Lung (tissue), 17 donors: ENCODE measurements at places on chromosomes 2 and 18. TPM values are rescaled to one million over a fixed set of nuclear protein-coding genes. Genes with fewer than 3 reads are reported as not detected.

GRCh38 chr18:54223568-54224241, 764 bp downstream of the MBD2 start:
- peaks cover 15% of the 10 kb centered on the region for H3K4me1 ChIP-seq
- no peaks in the 10 kb centered on the region for H3K27me3 ChIP-seq
- H3K4me3 ChIP-seq = peak overlapping the region; percentile 85
- H3K27ac ChIP-seq = peak overlapping the region; percentile 95

- H3K27ac ChIP-seq = no peak overlapping the region
- H3K4me3 ChIP-seq = no peak overlapping the region
- no peaks in the 10 kb centered on the region for H3K4me1 ChIP-seq
- peak; percentile 42 for DNase-seq
- H3K36me3 ChIP-seq = no peaks in the 10 kb centered on the region
- peaks cover 38% of the 10 kb centered on the region for H3K27me3 ChIP-seq
Observed at GRCh38 chr2:16014041-16014787, 73.9 kb downstream of the MYCN start.

DNA sequence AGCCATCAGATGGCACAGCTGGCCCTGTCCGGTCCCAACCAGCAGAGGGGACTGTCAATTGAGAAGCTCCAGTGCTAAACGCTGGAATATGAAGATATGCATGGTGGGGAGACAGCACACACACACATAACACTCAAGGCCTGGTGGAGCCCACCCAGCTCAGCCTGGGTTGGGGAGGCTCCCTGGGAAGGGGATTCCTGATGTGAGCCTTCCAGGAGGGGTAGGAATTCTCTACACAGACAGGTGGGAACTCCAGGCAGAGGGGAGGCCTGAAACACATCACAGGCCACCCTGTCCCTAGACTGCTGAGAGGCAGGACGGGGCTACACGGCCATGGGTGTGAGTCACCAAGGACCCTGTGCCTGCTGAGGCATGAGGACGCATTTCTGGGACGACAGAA, 49.4 kb upstream of the SH3RF3 start:
- no peaks in the 10 kb centered on the region for H3K4me1 ChIP-seq
- no peaks in the 10 kb centered on the region for H3K36me3 ChIP-seq
- H3K4me3 ChIP-seq = no peak overlapping the region

DNA sequence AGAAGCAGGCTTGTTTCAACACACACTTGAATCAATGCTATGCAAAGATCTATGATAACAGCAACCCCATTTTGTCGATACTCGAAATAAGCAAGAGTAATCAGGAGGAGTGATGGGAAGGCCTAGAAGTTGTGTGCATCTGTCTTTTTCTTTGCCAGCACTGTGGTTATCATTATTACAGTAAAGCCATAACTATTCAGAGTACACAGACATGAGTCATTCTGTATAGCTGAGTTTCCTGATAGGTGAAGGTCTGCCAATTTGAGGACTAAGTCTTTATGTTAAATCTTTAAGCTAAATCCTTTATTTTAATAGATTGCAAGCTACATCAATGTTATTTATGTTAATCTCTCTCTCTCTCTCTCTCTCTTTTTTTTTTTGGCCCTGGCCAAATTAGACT, 1344.4 kb upstream of the CELF4 start:
- no peak overlapping the region for H3K27ac ChIP-seq
- H3K27me3 ChIP-seq = no peaks in the 10 kb centered on the region
- H3K4me1 ChIP-seq = no peaks in the 10 kb centered on the region
- DNase-seq = no peak
- no peaks in the 10 kb centered on the region for H3K36me3 ChIP-seq
- H3K4me3 ChIP-seq = no peak overlapping the region

The MYL12B gene
- 249 TPM for total RNA-seq

The DTYMK gene
- 17.4 TPM for total RNA-seq

GRCh38 chr2:165436559-165436958, 32.9 kb upstream of the CSRNP3 start:
- DNase-seq = no peak
- H3K36me3 ChIP-seq = no peaks in the 10 kb centered on the region
- no peak overlapping the region for H3K27ac ChIP-seq
- no peaks in the 10 kb centered on the region for H3K27me3 ChIP-seq
- no peaks in the 10 kb centered on the region for H3K4me1 ChIP-seq
- no peak overlapping the region for H3K4me3 ChIP-seq

- H3K27me3 ChIP-seq = no peaks in the 10 kb centered on the region
- no peak for DNase-seq
- H3K4me1 ChIP-seq = no peaks in the 10 kb centered on the region
- peaks cover 14% of the 10 kb centered on the region for H3K36me3 ChIP-seq
- H3K27ac ChIP-seq = no peak overlapping the region
Observed at GRCh38 chr2:199932312-199932855, 21.3 kb downstream of the C2orf69 start.

GRCh38 chr2:104703669-104704068, 150.2 kb upstream of the POU3F3 start:
- H3K27ac ChIP-seq = no peak overlapping the region
- H3K36me3 ChIP-seq = no peaks in the 10 kb centered on the region
- H3K27me3 ChIP-seq = no peaks in the 10 kb centered on the region
- no peaks in the 10 kb centered on the region for H3K4me1 ChIP-seq

The MERTK gene
- total RNA-seq = 20.2 TPM

The TRIM43 gene
- not detected for total RNA-seq

DNA sequence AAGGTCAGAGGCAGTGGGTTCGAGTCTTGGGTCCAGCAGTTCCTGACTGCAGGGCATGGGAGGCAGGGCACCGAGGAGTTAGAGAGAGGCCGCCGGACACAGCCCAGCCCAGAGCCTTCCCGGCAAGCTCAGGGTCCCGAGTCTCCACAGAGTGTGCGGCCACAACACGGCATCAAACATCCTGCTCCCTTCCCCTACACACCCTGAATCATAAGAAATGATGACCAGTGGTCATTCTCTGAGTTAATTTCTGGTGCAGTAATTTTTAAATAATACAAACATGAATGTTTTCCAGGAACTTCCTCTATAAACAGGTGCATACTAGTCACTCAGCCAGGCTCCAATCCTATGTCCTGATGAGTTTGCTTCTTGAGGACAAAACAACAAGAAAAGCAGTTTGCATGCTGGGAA, 118.0 kb downstream of the PXDN start:
- H3K36me3 ChIP-seq = peaks cover 14% of the 10 kb centered on the region
- no peak overlapping the region for H3K27ac ChIP-seq
- no peak for DNase-seq
- no peaks in the 10 kb centered on the region for H3K27me3 ChIP-seq
- no peak overlapping the region for H3K4me3 ChIP-seq

GRCh38 chr2:168740360-168740759, 62.1 kb upstream of the NOSTRIN start:
- H3K27ac ChIP-seq = no peak overlapping the region
- no peaks in the 10 kb centered on the region for H3K4me1 ChIP-seq
- no peaks in the 10 kb centered on the region for H3K27me3 ChIP-seq
- no peaks in the 10 kb centered on the region for H3K36me3 ChIP-seq
- no peak for DNase-seq

- no peak overlapping the region for H3K4me3 ChIP-seq
- H3K27me3 ChIP-seq = no peaks in the 10 kb centered on the region
- H3K27ac ChIP-seq = no peak overlapping the region
- DNase-seq = peak; percentile 31
Observed at GRCh38 chr2:72415241-72415661, 267.6 kb upstream of the CYP26B1 start.

The RTKN gene
- total RNA-seq = 37.5 TPM

The MAP3K19 gene
- total RNA-seq = 21.1 TPM

- H3K27ac ChIP-seq = no peak overlapping the region
- no peaks in the 10 kb centered on the region for H3K36me3 ChIP-seq
- no peaks in the 10 kb centered on the region for H3K27me3 ChIP-seq
- peak; percentile 44 for DNase-seq
- peaks cover 30% of the 10 kb centered on the region for H3K4me1 ChIP-seq
Observed at GRCh38 chr2:174053355-174054151, 88.4 kb upstream of the SP3 start.

- peak; percentile 31 for DNase-seq
- no peaks in the 10 kb centered on the region for H3K36me3 ChIP-seq
- H3K4me1 ChIP-seq = no peaks in the 10 kb centered on the region
- no peaks in the 10 kb centered on the region for H3K27me3 ChIP-seq
Observed at GRCh38 chr2:216404010-216404618, 8.2 kb upstream of the SMARCAL1 start.

GRCh38 chr2:7044253-7045250, 127.3 kb downstream of the RNF144A start:
- H3K4me3 ChIP-seq = no peak overlapping the region
- peak; percentile 57 for DNase-seq
- H3K27me3 ChIP-seq = no peaks in the 10 kb centered on the region
- H3K36me3 ChIP-seq = peaks cover 13% of the 10 kb centered on the region
- H3K4me1 ChIP-seq = no peaks in the 10 kb centered on the region

- no peak for DNase-seq
- H3K36me3 ChIP-seq = no peaks in the 10 kb centered on the region
- H3K4me3 ChIP-seq = no peak overlapping the region
- H3K27me3 ChIP-seq = peaks cover 14% of the 10 kb centered on the region
- H3K27ac ChIP-seq = no peak overlapping the region
- peaks cover 69% of the 10 kb centered on the region for H3K4me1 ChIP-seq
Observed at GRCh38 chr2:9971890-9972289, 20.4 kb downstream of the GRHL1 start.

DNA sequence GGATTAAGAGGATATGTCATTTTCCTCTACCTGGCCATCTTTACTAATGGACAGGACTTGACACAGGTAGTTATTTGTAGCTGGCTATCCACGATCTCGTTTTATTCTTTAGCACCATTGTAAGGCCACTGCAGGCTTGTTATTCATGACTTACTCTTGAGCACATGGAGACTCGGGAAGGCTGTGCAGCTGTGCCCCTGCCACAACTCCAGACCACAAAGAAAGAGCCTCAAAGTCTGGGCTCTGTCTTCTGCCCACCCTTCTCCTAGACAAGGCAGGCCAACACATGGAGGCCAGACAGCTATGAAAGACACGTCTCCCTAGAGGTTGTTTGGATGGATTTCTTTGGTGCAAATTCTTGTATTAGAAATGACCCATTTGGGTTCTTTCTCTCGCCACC, 133.8 kb downstream of the NAPG start:
- no peaks in the 10 kb centered on the region for H3K4me1 ChIP-seq
- no peaks in the 10 kb centered on the region for H3K36me3 ChIP-seq
- DNase-seq = no peak
- no peak overlapping the region for H3K27ac ChIP-seq
- no peaks in the 10 kb centered on the region for H3K27me3 ChIP-seq

GRCh38 chr2:20182241-20182931, 42.5 kb downstream of the SDC1 start:
- H3K36me3 ChIP-seq = no peaks in the 10 kb centered on the region
- H3K4me1 ChIP-seq = no peaks in the 10 kb centered on the region
- H3K27ac ChIP-seq = peak overlapping the region; percentile 59

The INHA gene
- 0.58 TPM for total RNA-seq

DNA sequence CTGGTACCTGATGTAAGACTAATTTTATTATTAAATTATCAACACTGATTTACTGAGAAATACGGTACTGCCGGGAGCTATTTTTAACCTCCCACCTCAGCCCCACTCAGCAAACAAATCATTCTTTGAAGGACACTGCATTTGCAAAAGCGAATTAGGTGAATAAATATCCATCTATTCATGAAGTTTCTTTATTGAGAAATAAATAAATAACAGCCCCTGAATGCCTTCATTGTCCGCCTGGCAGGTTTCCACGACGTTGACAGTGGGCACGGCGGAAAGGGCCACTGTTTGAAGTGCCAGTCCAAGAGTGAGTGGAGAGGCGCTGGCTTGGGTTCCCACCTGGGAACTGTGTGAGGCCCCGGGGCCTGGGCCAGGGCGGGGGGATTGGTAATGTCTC, 15.7 kb downstream of the C1QL2 start:
- DNase-seq = peak; percentile 52
- no peaks in the 10 kb centered on the region for H3K27me3 ChIP-seq
- no peak overlapping the region for H3K4me3 ChIP-seq
- H3K4me1 ChIP-seq = no peaks in the 10 kb centered on the region
- no peaks in the 10 kb centered on the region for H3K36me3 ChIP-seq
- no peak overlapping the region for H3K27ac ChIP-seq

The MEMO1 gene
- total RNA-seq = 33.4 TPM

The CHPF gene
- 89.6 TPM for total RNA-seq

- no peak overlapping the region for H3K4me3 ChIP-seq
- H3K36me3 ChIP-seq = no peaks in the 10 kb centered on the region
- no peaks in the 10 kb centered on the region for H3K4me1 ChIP-seq
- no peaks in the 10 kb centered on the region for H3K27me3 ChIP-seq
- peak; percentile 81 for DNase-seq
- H3K27ac ChIP-seq = no peak overlapping the region
Observed at GRCh38 chr2:177072090-177072489, 140.5 kb upstream of the HNRNPA3 start.

- no peak overlapping the region for H3K27ac ChIP-seq
- no peak overlapping the region for H3K4me3 ChIP-seq
- no peaks in the 10 kb centered on the region for H3K4me1 ChIP-seq
- H3K27me3 ChIP-seq = no peaks in the 10 kb centered on the region
- DNase-seq = no peak
Observed at GRCh38 chr2:230362030-230362691, 35.2 kb downstream of the SP140L start.

GRCh38 chr2:2174956-2175355, 156.1 kb downstream of the MYT1L start:
- H3K4me1 ChIP-seq = no peaks in the 10 kb centered on the region
- H3K4me3 ChIP-seq = no peak overlapping the region
- no peak for DNase-seq
- H3K27me3 ChIP-seq = peaks cover 5% of the 10 kb centered on the region
- no peak overlapping the region for H3K27ac ChIP-seq

GRCh38 chr2:216563646-216564045, 65.0 kb downstream of the RPL37A start:
- H3K4me3 ChIP-seq = no peak overlapping the region
- no peak overlapping the region for H3K27ac ChIP-seq
- no peaks in the 10 kb centered on the region for H3K36me3 ChIP-seq
- no peaks in the 10 kb centered on the region for H3K4me1 ChIP-seq
- DNase-seq = no peak

The MXD1 gene
- 46.5 TPM for total RNA-seq

The CFAP221 gene
- total RNA-seq = 42.4 TPM

The PRSS56 gene
- total RNA-seq = not detected

GRCh38 chr2:15666861-15667808, 75.5 kb downstream of the DDX1 start:
- H3K4me3 ChIP-seq = no peak overlapping the region
- no peaks in the 10 kb centered on the region for H3K4me1 ChIP-seq
- no peak for DNase-seq

- no peaks in the 10 kb centered on the region for H3K36me3 ChIP-seq
- H3K4me3 ChIP-seq = no peak overlapping the region
- H3K4me1 ChIP-seq = no peaks in the 10 kb centered on the region
- no peaks in the 10 kb centered on the region for H3K27me3 ChIP-seq
- no peak overlapping the region for H3K27ac ChIP-seq
Observed at GRCh38 chr2:105166688-105167087, 74.9 kb upstream of the GPR45 start.

The ZBTB7C gene
- total RNA-seq = 10.9 TPM

The LAMA3 gene
- total RNA-seq = 81.0 TPM

- H3K4me3 ChIP-seq = no peak overlapping the region
- no peaks in the 10 kb centered on the region for H3K36me3 ChIP-seq
- no peaks in the 10 kb centered on the region for H3K27me3 ChIP-seq
- H3K4me1 ChIP-seq = peaks cover 8% of the 10 kb centered on the region
Observed at GRCh38 chr18:79595876-79596374, 83.7 kb upstream of the CTDP1 start.

- H3K27me3 ChIP-seq = no peaks in the 10 kb centered on the region
- peak; percentile 80 for DNase-seq
- H3K36me3 ChIP-seq = no peaks in the 10 kb centered on the region
- H3K4me3 ChIP-seq = no peak overlapping the region
- no peaks in the 10 kb centered on the region for H3K4me1 ChIP-seq
Observed at GRCh38 chr18:71398531-71398930, 1109.7 kb downstream of the SOCS6 start.

- H3K27me3 ChIP-seq = no peaks in the 10 kb centered on the region
- DNase-seq = no peak
- no peak overlapping the region for H3K4me3 ChIP-seq
Observed at GRCh38 chr2:100884145-100884621, 64.2 kb downstream of the NPAS2 start.

The ZNF396 gene
- total RNA-seq = 6.7 TPM

The CCDC85A gene
- total RNA-seq = 7.8 TPM
